ENCODE measurements at places on chromosomes 4 and X. TPM values are rescaled to one million over a fixed set of nuclear protein-coding genes. Genes with fewer than 3 reads are reported as not detected.

The SLC25A31 gene
- total RNA-seq, result not detected

GRCh38 chr4:139077567-139078355 is 62.2 kb downstream of the NOCT start:
- no peak for DNase-seq

The ARMCX4 gene
- total RNA-seq, result 4.8 TPM

DNA sequence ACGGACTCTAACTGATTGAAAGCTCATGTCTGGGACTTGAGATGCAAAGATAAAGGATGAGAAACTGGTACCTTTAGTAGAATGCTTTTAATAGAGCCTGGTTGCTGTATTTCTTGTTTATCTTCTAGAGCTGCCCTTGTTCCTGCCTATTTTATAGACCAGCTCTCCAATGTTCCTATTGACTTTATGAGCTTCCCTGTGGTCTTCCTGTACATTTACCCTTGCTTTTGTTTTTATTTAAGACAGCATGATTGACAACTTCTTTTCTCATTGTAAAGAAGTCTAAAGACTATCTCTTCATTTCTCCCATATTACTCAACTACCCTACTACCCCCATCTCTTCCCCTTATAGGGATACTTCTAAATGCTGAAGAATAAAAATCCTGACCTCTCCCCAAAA is 174.7 kb downstream of the UGT8 start:
- no peak for DNase-seq

GRCh38 chr4:70815370-70815769 is 24.3 kb downstream of the GRSF1 start:
- no peak for DNase-seq

- peak; percentile 10 for DNase-seq
Measured at GRCh38 chr4:168408620-168409019, 71.7 kb downstream of the DDX60L start.

DNA sequence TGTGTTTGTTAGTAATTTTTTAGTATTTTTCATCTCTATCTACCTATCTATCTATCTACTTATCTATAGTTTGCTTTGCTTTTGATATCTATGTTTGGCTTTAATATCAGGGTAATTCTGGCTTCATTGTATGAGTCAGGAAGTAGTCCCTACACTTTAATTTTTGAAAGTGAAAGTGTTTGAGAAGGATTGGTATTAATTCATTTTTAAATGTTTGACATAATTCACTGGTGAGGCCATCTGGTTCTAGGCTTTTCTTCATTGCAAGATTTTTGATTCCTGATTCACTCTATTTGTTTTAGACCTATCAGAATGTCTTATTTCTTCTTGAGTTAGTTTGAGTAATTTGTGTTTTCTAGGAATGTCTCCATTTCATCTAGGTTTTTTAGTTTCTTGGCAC is 20.2 kb upstream of the TCP11X2 start:
- DNase-seq, result no peak

- no peak for DNase-seq
Measured at GRCh38 chr4:100641336-100641735, 123.5 kb upstream of the EMCN start.

GRCh38 chrX:13440176-13440575 is 120.3 kb upstream of the ATXN3L start:
- no peak for DNase-seq

The FUNDC2 gene
- total RNA-seq, result 108 TPM

GRCh38 chrX:129574214-129574613 is 34.2 kb downstream of the OCRL start:
- no peak for DNase-seq

All from PC-9 (cell line).